ENCODE measurements at places on chromosomes 6 and 20. TPM values are rescaled to one million over a fixed set of nuclear protein-coding genes. Genes with fewer than 3 reads are reported as not detected.

GRCh38 chr6:108166664-108167448, 1.0 kb downstream of the NR2E1 start:
- DNase-seq, result no peak

GRCh38 chr6:107711412-107712236, 112.5 kb downstream of the SCML4 start:
- DNase-seq, result no peak

- no peak for DNase-seq
Observed at GRCh38 chr6:29696147-29697125, 15.5 kb upstream of the ZFP57 start.

DNA sequence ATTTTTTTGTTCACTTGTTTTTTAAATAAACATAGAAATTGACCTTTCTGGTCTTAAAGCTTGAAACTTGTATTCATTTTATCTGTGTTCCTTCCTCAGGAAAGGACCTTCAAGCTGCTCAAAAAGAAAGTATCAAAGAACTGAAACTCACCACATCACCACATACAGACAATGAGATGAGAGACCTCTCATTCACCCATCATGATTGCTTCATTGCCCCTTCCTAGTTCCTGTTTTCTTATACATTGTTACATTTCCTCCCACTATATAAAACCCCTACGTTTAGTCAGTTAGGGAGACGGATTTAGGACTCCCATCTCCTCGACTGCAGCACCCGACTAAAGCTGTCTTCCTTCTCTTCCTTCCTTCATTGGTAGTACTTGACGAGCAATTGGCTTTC, 180.5 kb upstream of the OPRM1 start:
- no peak for DNase-seq

DNA sequence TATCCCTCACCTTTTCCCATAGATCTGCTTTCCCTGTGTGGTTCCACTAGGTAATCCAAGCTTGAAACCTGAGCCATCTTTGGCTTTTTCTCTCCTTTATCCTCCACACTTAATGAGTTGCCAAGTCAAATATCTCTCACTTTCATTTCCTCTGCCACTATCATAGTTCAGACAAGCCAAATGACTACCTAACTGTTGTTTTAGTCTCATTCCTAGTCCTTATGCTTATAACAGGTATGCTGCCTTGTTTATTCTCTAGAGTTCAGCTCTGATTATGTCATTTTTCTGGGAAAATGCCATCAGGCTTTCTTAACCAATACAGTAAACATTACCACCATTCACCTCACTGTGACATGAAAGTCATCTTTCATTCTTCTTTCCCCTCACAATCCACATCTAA, 6.5 kb downstream of the EFHC1 start:
- peak; percentile 50 for DNase-seq

- DNase-seq, result no peak
Observed at GRCh38 chr20:3930265-3931206, 41.3 kb downstream of the PANK2 start.

DNA sequence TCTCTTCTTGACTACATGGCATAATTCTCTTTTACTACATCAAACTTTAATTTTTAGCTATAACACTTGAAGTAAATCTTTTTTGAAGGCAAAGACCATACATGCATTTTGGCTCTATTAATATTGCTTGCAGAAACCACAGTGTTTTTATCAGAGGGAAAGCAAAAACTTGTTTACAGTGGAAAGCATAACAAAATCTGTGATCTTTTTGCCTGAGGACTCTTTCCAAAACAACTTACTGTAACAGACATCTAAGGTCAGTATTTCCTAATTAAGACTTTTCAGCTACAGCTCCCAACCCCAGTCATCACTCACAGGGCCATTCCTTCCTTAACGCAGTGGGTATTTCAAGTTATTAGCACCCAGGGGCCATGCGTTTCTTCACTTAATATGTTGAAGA, 274.7 kb downstream of the CDKAL1 start:
- no peak for DNase-seq

SPATA25 gene
- 3.6 TPM for total RNA-seq

DNA sequence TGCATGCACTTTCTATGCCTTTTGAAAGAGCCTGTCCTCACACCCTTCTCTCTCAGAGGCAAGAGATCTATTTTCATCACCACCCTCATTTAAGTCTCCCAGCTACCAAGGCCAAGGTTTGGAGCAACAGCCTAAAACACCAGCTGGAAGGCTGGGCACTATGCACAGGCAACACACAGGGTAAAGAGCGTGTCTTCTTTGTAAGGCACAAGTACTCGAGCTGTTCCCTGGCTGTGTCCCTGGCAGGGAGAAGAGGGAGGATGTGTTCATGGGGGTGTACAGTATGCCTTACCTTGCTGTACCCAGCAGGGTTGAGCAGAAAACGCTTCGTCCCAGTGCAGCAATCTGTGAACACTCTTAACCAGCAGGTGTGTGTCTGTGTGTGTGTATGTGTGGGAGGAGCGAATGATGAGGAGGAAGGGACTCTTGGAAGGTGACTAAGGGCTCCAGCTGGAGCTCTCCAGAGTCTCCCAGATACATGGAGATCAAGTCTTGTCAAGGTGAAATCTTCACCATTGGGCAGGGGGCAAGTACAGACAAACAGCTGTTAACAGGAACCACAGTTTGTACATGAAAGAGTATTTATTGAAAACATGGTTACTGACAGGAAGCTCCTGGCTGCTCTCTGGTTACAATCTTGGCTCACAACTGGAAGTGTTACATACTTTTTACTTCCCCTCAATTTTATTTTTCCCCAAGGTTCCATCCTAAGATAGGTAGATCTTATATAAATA, 40.8 kb downstream of the ELMO2 start:
- DNase-seq, result no peak

CST4 gene
- 0.17 TPM for total RNA-seq

DNA sequence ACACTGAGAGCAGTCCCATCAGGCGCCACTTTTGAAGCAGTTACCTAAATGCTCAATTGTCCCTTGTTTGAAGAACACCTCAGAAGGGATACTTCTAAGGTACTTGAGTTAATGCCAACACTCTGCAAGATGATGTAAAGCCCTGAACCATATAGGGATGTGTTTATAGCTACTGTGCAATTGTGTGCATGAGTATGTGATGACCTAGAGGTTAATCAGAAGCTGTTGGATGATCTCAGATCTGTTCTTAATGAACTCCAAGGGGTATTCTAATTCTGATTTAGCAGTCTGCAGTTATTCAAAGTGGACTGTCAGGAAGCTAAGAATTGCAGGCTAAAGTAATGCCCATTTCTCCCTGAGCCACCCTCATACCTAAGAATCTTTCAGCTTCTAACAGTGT, 158.3 kb downstream of the TMEM242 start:
- no peak for DNase-seq

DNA sequence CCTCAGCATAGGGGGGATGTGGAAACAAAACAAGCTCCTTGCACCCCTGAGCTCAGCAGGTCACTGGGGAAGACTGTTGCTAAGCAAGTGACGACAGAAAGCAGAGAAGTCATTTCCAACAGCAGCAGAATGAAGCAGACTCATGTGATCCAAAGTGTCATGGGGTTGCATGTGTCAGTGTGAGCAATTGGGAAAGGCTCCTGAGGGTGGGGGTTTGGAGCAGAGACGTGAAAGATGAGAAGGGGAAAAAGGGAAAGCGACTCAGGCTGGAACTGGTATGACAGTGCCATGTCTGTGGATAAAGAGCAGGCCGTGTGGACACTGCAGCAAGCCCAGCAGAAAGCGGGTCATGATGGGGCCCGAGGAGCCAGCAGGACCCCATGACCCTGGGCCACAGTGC, 363.9 kb downstream of the PREX1 start:
- peak; percentile 75 for DNase-seq

TRIM39 gene
- 11.9 TPM for total RNA-seq

DNA sequence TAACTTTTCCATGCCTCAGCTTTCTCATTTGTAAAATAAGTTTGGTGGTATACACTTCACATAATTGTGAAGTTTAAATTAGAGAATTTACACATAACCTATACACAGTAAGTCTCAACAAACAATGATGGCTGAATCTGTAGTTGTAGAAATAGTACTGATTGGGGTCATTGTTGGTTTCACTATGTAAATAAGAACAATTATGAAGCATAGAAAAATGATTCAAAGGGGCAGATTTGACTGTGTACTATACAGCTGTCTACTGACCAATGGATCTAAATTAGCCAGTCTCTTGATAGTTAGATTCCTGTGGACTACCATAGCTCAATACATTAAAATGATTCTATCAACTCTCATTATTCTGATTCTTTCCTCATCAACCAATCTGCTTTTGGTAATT, 181.1 kb upstream of the STXBP5 start:
- DNase-seq, result no peak

- no peak for DNase-seq
Observed at GRCh38 chr6:52305411-52305810, 20.9 kb upstream of the MCM3 start.

GRCh38 chr6:127618729-127619128, 41.8 kb downstream of the C6orf58 start:
- no peak for DNase-seq

DNA sequence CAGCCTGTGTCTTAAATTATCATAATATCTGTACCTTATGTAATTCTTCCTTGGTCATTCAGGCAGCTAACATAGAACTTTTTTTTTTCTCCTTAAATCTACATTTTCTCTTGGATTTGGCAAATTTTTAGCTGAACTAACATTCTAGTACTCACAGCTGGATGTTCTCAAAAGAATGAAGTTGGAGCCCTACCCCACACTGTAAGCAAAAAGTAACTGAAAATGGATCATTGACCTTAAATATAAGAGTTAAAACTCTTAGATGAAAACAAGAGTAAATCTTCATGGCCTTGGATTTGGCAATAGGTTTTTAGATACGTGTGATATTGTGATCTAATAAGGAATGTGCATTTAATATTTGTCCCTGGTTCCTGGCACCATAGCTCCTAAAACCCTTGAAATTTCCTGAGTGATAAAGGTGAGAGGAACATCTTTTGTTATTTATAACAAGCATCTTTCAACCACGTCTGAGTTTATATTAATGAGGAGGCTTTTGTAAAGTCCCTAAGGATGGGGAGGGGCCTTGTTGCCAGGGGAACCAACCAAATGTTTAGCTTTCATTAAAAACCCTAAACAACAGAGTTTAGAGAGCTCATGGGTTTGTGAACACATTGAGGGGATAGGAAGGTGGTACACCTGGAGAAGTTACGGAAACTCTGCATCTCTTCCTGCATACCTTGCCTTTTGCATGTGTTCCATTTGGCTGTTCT, 106.1 kb upstream of the ADGRF4 start:
- peak; percentile 39 for DNase-seq

EMILIN3 gene
- 0.17 TPM for total RNA-seq

RBPJL gene
- total RNA-seq, result not detected

GRCh38 chr20:54794874-54795273, 319.5 kb downstream of the DOK5 start:
- no peak for DNase-seq

DNA sequence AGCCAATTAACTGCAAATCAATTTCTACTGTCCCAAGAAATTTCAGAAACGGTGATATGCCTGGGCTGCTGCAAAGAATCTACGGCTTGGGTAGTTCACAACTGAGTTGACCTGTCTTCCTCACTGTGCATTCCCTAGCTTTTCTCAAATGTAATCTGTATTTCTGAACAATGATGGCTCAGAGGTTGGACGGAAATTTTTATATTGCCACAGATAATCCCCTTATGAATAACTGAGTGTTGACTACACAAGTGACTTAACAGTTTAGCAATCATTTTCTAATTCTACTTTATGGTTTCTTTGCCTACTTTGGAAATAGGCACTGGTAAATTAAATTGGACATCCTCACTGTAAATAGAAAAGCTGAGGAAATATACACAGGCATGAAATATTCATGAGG, 94.5 kb downstream of the ARHGAP18 start:
- DNase-seq, result no peak

RGL2 gene
- 22.8 TPM for total RNA-seq

DNA sequence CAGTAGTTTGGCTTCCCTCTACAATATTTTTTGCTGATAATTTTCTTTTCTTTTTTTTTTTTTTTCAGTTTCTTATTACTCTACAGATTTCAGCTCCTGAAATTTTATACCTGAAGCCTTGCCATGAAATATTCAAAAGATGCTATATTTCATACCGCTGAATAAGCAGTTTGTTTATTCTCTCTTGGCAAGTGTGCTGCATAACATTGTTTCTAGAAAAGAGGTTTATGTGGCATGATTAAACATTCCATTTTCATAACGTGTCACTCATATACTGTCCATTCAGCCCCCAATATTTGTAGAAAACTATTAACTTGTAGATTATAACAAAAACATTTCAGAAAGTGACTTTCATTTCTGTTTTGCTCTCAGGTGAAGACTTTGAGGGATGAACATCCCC, 174.4 kb upstream of the NOX3 start:
- DNase-seq, result no peak

DNA sequence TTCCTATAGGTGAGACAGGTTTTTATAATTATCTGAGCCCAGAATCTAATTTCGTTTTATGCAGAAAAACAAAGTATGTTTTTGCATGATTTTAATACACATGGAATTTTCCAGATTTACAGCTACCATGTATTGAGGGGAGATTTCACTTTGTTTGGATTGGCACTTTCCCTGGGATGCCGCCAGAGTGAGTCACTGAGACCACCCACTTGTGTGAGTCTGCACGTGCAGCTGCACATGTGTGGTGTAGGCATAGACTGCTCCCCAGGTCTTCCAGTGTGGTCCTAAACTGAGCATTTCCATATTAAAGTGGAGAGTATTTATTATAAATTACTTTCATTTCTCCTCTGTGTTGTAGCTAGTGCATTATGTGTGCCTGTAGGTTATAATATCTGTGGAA, 186.8 kb downstream of the UBE3D start:
- DNase-seq, result peak; percentile 62

DNA sequence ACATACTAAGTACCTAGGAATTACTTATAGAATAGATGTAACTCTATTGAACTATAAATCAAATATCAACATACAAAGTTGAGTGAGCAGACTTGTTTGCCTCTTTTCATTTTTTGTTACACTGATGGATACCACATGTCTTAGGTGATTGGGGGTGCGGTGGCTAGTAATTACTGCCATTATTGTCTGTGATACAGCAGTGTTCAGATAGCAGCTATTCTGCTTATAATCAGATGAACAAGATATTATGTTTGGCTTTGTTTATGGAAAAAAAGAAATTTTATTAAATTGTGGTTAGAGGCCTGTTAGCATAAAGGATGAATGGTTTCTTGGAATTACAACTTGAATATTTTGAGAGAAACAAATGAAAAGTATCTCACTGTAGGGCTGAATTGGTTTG, 55.9 kb downstream of the KCNQ5 start:
- DNase-seq, result no peak

- DNase-seq, result no peak
Observed at GRCh38 chr6:159376516-159377158, 207.4 kb downstream of the FNDC1 start.

PRPF6 gene
- 52.0 TPM for total RNA-seq

SLA2 gene
- total RNA-seq, result not detected

CDH4 gene
- 4.8 TPM for total RNA-seq
